Iris pigment epithelial cell (primary cell): ENCODE measurements at places on chromosomes 16 and 17.

- peak; percentile 22 for DNase-seq
Measured at GRCh38 chr16:71467810-71468209, 5.8 kb upstream of the ZNF23 start.

DNA sequence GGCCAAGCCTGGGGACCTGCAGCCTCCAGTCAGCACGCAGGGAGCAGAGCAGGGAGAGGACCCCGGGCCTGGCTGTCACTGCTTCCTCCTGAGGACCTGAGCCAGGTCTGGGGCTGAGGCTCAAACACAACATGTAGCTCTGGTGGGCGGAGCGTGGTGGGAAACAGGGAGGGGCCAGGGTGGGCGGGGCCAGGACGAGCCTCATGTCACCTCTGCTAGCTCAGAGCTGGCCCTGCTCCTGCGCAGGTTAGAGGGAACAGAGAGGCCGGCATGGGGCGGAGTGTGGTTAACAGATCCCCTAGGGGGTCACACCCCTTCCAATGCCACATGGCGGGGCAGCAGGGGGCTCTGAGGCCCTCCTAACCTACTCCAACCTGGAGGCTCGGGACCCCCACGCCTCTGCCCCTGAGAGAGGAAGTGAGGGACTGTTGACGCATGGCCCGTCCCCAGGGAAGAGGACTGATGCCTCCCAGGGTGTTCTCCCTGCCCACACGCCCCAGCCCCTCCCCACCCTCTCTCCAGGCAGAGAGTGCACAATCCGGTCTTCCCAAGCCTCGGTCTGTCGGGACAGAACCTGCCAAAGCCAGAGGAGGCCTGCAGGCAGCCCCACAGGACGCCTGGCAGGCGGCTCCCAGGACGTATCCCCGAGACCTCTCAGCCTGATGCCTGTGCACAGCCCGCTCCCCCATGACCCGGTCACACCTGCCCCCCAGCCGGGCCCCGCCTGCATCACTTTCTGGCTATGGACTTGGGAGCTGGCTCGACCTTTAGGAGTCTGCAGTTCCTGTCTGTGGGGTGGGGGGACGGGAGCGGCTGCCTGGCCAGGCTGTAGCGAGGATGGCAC, 15.2 kb downstream of the PIEZO1 start:
- DNase-seq, result no peak

- DNase-seq, result no peak
Measured at GRCh38 chr16:85834741-85835140, 35.2 kb downstream of the COX4I1 start.

DNA sequence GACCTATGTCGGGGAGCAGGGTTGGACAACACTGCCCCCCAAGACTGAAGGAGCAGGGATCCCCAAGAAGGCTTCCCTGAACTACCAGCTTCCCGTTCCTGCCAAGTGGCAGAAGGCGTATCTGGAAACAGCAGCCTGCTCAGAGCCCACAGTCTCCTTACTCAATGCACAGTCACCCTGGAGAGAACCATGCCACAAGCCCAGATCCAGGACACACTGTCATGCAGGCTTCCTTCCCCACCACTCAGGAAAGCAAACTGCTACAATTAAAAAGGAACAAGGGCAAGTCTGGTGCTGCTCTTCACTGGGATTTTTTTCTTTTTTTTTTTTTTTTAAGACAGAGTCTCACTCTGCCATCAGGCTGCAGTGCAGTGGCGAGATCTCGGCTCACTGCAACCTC, 8.2 kb downstream of the WDR45B start:
- DNase-seq, result no peak

DNA sequence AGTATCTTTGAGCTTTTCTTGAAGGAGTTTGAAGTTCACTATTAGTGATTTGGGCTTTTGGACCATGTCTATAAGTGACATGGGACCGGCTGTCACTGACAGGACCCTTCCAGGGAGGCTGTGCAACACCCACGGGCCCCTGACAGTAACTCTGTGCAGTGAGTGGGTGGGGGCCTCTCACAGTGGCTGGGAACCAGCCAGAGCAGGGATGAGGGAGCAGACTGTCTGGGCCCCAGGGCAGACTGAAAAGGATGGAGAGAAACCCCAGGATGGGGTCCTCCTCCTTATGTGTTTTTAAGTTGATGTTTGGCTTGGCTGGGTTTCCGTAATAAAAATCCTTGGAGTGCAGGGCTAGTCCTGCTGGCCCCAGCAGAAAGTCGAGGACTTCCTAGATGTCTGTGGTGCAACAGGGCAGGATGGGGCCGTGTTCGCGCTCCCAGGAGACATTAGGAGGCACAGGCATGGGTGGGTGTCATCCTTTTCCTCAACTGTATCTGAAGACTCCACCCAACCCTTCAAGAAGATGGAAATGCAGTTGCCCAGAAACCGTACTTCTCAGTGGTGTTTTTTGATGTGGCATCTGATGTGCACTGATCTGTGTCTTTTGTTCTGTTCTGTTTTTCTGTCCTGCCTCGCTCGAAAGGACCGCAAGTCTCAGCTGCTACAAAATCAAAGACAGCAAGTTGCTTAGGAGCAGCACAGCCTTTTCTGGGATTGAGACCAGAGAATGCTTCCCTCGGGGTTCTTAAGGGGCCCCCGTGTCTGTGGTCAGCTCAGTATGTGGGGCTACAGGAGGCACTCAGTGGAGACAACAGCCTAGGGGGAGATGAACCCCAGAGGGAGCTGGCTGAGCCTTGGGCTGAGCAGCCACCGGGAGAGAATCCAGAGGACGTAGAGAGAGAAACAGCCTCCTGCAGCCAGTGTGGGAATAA, 24.2 kb downstream of the PLD6 start:
- DNase-seq, result no peak

- peak; percentile 95 for DNase-seq
Measured at GRCh38 chr17:43360376-43360738, 38.4 kb upstream of the ARL4D start.

DNA sequence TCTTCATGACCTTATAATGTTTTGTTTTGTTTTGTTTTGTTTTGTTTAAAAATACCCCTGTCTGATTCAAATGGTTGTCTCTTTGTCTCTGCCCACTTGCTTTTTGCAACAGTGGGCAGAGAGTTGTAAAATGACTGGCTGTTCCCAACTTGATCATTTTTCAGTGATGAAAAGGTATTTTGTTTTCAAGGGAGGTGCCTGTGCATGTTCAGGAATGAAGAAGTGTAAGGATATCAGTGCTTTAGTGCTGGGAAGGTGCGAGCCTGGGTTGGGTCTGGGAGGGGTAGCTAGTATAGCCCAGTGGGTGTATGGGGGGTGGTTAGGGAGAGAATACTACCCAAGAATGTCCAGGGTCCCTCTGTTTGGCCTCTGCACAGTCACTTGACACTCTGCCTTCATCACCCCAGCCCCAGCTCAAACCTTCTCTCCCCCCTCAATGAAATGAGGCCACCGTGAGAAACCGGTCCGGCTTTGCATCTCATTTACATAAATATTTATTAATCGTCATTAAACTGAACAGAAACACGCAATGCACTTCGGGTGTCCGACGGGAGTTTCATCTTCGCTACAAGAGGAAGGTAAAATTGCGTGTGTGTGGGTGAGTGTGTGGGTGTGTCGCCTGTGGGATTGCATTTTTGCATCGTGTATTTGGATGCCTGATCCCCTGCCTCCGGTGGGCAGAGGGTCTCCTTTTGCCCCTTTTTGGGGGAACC, 4.3 kb downstream of the NEUROD2 start:
- DNase-seq, result no peak

GRCh38 chr17:37698132-37698910, 46.5 kb downstream of the HNF1B start:
- DNase-seq, result peak; percentile 63

DNA sequence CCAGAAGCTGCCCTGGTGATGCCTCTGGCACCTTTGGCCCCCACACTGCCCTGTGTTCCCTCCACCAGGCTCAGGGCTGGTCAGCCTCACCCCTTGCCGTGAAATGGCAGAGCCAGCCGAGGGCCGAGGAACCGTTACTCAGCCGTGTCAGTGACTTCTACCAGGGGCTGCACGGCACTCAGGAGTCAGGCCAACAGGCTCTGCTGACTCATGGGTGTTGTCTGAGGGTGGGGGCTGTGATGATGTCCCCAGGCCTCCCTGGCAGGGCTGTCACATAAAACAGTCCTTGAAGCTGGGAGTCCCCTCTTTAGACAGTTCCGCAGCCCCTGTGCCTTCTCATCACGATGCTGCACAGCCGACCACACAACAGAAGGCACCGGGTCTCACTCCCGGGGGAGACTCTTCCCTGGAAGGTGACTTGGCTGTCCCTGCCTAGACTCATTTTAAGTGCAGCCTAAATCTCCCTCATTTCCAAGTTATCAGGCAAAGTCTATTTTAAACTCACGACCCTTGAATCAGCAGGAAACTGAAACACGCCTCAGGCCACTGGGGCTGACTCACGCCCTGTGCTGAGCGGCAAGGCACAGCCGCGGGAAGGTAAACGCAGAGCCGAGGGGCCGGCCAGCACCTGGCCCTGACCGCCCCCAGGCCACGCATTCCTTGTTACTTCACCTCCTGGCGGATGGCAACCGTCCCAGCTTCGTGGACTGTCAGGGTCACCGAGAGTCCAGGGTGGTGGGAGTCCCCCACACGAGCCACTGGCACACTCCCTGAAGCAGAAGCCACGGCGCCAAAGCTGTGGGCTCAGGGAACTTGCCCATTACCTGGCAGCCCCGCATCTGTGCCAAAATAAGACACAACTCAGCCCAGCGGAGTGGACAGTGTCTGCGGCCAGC, 102.6 kb downstream of the ZNF778 start:
- peak; percentile 85 for DNase-seq

- DNase-seq, result no peak
Measured at GRCh38 chr17:44920565-44920940, 5.3 kb upstream of the GFAP start.

DNA sequence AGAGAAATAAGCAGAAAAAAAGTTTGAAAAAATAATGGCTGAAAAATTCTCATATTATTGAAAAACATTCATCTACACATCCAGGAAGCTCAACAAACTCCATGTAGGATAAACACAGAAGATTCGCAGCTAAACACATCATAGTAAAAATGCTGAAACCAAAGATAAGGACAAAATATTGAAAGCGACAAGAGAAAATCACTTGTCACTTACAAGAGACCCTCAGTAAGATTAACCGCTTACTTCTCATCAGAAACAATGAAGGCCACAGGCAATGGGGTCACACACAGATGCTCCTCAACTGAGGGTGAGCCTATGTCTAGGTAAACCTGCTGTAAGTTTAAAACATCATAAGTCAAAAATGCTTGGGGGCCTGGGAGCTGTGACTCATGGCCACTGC, 38.1 kb upstream of the METRNL start:
- DNase-seq, result peak; percentile 4

DNA sequence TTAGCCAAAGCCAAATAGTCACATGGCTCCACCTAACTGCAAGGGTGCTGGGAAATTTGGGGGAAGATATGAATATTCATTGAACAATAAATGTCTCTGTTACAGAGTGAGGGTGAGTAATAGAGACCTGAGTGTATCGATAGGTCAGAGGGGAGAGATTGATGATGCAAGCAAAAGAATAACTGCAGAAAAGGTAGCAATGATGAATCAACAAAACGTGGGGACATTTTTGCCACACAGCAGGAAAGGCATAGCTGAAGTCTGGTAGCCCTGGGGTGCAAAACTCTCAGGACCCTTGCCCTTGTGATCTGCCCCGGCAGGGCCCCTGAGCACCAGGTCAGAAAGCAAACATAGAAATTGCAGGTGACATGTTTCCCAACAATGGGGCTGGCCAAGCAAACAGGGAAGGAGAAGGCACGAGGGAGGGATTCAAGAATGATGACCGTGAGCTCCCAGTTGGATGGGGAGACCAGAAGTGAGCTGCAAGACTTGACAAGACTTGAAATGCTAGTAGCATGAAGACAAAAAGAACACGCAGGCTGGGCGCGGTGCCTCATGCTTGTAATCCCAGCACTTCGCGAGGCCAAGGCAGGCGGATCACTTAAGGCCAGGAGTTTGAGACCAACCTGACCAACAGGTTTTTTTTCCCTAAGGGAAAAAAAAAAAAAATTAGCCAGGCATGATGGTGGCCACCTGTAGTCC, 12.7 kb upstream of the HERPUD1 start:
- no peak for DNase-seq

DNA sequence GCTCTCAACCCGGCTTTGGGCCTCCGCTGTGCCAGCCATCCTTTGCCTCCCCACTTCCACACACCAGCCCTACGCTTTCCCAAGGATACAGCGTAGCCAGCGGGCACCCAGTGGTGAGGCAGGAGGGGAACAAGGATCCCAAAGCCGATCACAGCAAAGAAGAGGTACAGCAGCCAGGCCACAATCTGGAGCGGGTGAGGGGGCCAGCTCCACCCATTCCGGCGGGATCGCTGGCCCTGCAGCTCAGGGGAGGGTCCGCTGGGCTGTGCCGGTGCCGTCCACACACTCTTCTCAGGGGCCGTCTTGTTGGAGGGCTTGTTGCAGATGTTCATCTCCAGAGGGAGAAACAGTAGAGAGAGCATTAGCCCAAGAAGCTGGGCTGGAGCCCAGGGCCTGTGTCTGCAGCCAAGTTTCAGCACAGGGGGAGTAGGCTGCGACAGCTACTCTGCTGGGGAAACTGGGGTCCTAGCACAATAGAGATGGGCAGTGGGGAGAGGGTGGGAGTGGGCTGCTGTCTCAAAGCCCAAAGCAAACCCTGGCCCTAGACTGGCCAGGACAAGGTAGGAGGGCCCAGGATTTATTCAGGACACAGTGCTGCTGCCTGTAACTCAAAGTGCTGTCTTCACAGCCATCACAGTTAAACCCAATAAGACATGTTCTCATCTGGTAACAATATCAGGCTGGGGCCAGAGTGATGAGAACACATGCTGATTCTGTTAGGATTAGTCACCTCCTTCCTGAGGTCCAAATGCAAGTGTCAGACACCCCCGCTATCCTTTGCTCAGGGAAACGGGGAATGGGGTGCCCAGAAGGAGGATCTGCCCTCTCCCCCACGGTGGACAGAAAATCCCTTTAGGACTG, 9.9 kb downstream of the ZDHHC1 start:
- peak; percentile 88 for DNase-seq

DNA sequence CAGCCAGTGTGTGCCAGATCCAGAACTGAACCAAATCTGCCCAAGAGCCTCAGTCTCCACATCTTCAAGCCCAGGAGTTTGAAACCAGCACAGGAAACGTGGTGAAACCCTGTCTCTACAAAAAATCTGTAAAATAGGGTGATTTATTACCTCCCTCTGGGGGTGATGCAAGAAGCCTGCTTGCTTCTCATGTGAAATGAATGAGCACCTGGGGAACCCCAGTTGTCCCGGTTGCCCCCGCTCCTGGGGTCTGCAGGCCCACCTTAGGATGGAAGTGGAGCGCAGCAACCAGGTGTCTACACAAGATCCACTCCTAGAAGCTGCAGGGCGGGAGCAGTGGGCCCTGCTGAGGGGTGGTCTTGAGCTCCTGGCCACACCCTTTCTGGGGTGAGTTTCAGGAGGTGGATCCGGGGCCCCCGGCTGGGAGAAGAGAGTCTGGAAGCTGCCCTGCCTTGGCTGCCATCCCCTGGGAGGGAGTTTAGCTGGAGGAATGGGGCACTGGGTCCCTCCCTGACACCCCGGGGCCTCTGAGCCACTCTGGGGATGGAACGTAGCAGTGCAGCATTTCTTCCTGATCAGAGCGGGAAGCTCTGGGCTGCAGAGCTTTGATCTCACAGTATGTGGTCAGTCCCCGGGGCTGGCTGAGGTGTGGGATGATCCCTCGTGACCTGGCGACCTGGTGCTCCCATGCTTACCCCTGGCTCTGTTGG, 117.8 kb downstream of the RAB11FIP4 start:
- DNase-seq, result no peak

- peak; percentile 90 for DNase-seq
Measured at GRCh38 chr16:68287276-68288251, 23.2 kb downstream of the SLC7A6OS start.

- DNase-seq, result no peak
Measured at GRCh38 chr17:6675201-6675825, 23.8 kb downstream of the C17orf100 start.
